ENCODE measurements at places on chromosomes 2 and 18.

DNA sequence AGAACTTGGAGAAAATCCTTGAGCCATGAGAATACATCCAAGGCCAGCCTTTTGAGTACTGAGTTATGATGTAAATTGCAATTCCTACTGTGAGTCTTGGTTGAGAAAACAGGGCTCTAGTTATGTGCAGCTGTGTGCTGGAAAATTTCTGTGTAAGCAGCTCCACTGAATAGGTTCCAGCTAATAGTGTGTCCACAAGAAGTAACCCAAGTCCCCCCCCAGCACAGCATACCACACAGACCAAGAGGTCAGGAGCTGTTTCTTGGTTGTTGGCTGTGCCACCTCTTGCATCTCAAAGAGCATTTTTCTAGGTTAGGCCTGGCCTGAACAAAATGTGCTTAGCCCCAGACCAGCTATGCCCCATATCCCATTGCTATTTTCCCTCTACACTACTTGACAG, 36.8 kb upstream of the APCDD1 start:
- no peak for DNase-seq

- DNase-seq: no peak
Measured at GRCh38 chr18:2150566-2150965, 420.7 kb downstream of the METTL4 start.

GRCh38 chr2:101884423-101884822, 107.3 kb upstream of the IL1R2 start:
- no peak for DNase-seq

DNA sequence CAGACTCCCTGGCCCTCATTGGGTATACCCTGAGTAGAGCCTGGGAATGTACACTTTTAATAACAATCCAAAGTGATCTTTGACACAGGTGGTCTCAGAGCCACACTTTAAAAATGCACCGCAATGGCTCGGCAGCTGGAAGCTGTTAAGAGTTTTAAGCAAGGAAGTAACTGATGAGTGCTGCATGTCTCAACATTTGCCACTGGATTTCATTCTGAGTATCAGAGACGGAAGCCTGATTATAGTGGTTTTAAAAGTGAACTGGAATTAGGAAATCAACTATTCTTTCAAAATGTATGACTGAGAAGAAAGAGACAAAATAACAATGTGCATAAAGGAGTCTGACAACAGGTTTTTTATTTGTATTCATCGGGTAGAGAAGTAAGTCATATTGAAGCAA, 7.5 kb downstream of the MBOAT2 start:
- no peak for DNase-seq

DNA sequence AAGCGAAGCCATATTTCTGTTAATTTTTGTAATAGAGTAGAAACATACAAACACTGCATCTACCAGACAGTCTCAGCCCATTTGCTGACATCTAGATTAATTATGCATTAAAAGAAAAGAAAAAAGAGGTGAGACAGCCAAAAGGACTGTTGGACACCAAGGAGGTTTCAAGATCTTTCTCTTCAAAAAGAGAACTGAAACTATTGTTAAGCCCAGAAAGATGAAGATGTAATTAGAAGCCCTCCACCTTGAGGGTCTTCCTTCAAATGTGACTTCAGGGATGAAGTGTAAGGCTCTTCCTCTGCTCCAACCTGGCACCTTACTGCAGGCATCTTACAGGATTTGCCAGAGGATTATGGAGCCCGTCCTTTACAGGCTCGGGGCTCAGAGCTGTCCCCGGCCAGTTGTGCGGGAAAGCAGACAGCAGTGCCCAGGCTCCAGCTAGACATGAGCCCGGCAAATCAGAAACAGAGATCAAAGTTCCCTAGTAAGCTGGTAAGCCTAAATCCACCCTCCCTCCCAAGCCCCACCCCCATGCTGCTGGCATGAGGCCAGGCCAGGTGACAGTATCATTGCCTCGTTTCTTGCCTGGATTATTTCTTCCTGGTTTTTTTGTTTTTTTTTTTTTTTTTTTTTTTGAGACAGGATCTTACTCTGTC, 38.9 kb downstream of the ADI1 start:
- DNase-seq: no peak

- DNase-seq: no peak
Measured at GRCh38 chr2:152016181-152017120, 82.4 kb downstream of the CACNB4 start.

GRCh38 chr2:8303322-8303832, 378.5 kb upstream of the ID2 start:
- peak; percentile 42 for DNase-seq

All from activated T-cell treated with anti-CD3 and anti-CD28 coated beads for 4 hours (primary cell).